Ammon's horn (tissue), 1 donor: ENCODE measurements at places on chromosomes 11 and 22.
A peak's percentile ranks its signal among the peaks of the same experiment; 100 is the strongest.

DNA sequence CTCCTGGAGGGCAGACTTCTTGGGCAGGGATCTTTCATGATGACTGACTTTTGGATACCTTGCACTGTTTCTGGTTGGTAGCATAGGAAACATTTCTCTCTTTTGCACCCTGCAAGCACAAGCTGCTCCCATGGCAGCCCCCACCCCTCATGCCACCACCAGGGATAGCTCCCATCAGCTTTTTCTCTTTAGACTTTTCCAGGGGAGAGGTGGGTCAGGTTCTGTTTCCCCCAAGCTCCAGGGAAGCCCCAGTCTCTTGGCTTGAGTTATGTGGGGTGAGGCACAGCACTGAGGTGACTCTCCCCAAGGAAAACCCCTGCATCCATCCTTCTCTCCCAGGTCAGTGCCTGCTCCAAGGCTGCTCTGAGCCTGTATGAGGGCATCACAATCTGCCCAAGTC lies 22.5 kb downstream of the LRRC32 start:
- no peak for DNase-seq

DNA sequence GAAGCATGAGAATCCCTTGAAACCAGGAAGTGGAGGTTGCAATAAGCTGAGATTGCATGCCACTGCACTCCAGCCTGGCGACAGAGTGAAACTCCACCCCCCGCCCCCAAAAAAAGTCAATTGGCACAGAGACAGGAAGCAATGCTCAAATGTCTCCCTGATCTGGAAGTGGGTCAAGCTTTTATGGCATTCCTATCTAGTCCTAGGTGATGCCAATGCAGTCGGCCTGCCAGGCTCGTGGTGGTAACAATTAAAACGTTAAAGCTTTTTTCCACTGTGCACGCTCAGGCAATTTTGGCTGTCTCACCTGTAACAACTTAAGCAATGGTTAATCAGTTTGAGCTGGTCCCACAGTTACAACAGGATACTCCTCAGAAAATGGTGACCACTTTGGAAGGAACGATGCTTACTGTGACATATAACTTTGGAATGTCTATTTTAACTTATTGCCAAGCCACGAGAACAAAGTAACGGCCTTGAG lies 18.9 kb upstream of the PISD start:
- DNase-seq = no peak

DNA sequence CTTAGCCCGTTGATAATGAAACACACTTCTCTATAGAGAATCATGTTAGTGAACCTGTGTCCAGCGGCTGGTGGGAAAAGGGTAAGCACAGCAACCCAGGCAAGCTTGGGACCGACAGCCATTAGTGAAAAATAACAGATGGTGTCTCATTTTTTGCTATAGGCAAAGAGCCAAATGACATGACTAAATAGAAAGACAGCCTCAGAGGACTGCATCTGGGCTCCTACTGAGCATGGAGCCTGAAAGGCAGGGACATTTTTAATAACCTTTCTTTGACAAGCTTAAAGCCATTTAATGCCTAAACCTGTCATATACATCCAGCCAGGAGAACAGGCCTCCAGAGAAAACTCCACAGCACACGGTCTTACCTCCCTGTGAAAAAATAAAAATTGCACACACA lies 67.0 kb downstream of the FANCF start:
- peak; percentile 4 for DNase-seq

DNA sequence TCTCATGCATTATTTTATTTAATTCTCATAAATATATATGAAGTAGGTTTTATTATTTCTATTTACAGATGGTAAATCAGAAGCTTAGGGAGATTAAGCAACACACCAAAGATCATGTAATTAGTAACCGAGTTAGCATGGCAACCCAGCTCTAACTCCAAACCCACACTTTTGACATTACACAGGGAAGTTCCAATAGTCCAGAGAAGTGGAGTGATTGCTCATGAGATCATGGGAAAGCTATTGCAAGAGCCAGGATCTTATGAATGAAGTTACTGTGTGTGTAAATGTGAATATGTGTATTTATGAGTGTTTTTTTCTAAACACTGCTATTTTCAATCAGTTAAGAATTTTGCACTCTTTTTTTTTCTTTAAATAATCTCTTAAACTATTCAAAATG lies 225.8 kb upstream of the KIRREL3 start:
- DNase-seq = no peak

DNA sequence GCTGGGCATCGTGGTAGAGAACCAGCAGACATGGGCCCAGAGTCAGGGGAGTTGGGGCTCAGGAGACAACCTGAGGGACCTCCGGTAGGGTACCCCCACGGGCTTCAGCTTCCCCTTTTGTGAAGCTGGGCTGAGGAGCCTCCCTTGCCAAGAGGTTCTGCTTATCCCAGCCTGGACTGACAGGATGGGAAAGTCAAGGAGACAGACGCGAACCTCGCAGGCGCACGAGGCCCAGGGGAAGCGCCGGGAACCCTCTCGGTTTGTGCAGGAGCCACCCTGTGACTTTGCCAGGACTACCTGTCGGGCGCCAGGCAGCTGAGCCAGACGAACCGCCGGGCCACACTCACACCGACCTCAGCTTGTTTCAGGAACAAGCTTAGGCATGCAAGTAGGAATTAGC lies 566.1 kb downstream of the BRD1 start:
- no peak for DNase-seq

DNA sequence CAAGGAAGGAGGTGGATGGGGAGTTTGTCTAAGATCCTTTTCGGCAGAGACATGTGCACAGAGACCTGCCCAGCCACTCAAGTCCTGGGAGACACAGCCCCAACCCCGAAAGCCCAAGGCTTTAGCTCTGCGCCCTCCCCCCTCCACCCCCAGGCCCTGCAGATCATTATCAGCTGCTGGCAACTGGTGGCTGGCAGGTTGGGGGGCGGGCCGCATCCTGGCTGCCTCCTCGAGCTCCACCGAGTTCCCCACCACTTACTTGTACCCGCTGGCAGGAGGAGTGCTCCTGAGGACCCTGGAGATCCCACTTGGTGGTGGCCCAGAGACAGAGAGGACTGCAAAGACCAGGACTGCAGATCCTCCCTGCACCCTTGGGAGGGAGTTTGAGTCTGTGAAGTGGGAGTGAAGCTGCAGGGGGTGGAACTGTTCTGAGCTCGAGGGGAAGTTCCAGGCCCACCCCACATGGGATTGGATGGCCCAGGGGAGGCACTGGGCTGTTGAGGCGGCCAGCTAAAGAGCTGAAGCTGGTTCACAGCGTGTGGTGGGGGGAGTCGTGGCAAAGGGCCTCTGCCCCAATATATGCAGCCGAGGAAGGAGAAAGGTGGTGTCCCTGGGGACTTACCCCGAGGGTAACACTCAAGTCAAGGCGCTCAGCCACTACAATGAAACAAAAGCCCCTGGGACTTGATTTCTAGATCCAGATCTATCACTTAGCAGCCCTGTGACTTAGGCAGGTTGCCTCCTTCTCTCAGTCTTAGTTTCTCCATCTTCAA lies 19.9 kb upstream of the CCDC86 start:
- no peak for DNase-seq

DNA sequence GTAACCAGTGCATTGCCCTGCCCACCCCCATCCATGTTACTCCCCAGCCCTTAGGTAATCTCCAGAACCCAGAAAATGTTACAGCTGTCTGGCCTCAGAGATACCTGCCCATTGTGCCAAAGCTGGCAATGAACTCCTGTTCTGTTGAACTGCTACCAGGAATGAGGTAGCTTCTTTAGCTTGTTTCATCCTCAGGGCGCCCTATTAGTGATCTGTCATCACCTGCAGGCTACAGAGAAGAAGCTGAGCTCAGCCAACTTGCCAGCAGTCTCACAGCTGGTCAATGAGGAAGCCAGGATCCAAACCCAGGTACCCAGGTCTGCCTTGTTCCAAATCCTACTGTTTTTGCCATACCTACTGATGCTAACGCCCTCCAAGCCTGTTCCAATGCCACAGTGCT lies 88.7 kb downstream of the GALNT18 start:
- DNase-seq = no peak

- DNase-seq = no peak
Observed at GRCh38 chr22:46256358-46256958, 6.4 kb upstream of the CDPF1 start.

- DNase-seq = no peak
Observed at GRCh38 chr11:116543099-116543498, 229.7 kb downstream of the BUD13 start.

- DNase-seq = no peak
Observed at GRCh38 chr11:117992620-117993019, 6.4 kb downstream of the IL10RA start.

DNA sequence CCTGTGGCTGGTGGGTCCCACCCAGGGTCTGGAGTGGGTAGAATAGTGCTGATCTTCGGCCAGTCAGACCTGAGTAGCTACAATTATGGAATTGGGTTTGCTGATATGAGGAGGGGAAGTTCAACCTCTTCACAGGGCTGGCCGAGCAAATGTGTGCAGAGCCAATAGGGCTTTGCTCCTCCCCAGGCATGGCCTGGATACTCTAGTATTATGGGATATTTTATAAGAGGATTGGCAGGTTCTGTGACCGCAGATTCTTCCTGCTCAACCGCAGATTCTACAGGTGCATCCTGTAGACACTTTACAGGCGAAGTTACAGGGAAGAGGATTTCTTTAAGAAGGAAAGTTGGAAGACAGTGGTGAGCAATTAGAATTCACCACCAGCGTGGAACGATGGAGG lies 44.3 kb downstream of the TBC1D22A start:
- DNase-seq = no peak

DNA sequence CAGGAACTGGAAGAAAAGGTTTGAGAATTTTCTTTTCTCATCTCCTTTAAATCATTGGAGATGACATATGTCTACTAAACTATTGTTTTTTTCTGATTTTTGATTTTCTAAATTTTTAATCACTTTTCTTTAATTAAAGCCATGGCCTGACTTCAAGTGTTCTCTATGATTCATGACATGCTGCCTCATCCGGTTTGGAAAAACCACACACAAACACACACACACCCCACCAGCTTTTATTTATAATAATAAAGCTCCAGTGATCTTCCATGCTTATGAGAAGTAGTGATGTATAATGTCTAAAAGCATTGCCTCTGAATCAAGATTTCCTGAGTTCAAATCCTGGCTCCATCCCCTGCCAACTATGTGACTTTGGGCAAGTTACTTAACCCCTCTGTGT lies 179.2 kb downstream of the SPON1 start:
- DNase-seq = no peak

GRCh38 chr11:1131033-1131911 lies 26.5 kb upstream of the MUC5AC start:
- no peak for DNase-seq

DNA sequence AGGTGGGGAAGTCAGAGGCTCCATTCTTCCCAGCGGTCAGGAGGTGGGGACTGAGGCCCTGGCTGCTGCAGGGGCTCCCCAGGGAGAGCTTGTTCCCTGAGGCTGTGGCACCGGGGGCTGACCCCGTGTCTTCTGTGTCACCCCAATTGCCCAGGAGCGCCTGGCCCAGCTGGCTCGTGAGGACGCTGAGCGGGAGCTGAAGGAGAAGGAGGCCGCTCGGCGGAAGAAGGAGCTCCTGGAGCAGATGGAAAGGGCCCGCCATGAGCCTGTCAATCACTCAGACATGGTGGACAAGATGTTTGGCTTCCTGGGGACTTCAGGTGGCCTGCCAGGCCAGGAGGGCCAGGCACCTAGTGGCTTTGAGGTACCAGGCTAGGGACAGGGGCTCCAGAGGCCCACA lies 53.2 kb downstream of the MYO7A start:
- no peak for DNase-seq

- peak; percentile 61 for DNase-seq
Observed at GRCh38 chr22:39148727-39149535, 3.5 kb downstream of the CBX7 start.
